ENCODE measurements at places on chromosomes 7 and 10.

- DNase-seq = no peak
Observed at GRCh38 chr7:135285547-135286233, 52.1 kb downstream of the STRA8 start.

GRCh38 chr7:123941391-123942180 is 16.5 kb downstream of the SPAM1 start:
- DNase-seq = no peak

- no peak for DNase-seq
Observed at GRCh38 chr7:149806726-149807125, 31.4 kb upstream of the ZNF862 start.

DNA sequence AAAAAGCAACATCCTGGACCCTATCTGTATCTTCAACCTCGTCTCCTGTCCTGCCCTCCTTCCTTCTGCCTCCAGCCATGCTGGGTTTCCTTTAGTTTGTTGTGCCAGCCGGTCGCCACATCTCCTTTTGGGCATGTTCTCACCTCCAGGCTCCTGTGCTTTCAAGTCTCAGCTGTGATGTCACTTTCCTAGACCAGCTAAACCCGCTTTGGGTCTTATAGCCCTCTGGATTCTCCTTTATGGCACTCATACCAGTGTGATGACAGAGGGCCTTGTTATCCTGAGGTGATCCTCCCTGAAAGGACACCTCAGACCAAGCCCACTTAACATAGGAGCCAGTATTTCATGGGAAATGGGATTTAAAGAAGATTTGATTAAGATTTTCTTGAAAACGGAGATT is 108.6 kb downstream of the EMX2 start:
- no peak for DNase-seq

DNA sequence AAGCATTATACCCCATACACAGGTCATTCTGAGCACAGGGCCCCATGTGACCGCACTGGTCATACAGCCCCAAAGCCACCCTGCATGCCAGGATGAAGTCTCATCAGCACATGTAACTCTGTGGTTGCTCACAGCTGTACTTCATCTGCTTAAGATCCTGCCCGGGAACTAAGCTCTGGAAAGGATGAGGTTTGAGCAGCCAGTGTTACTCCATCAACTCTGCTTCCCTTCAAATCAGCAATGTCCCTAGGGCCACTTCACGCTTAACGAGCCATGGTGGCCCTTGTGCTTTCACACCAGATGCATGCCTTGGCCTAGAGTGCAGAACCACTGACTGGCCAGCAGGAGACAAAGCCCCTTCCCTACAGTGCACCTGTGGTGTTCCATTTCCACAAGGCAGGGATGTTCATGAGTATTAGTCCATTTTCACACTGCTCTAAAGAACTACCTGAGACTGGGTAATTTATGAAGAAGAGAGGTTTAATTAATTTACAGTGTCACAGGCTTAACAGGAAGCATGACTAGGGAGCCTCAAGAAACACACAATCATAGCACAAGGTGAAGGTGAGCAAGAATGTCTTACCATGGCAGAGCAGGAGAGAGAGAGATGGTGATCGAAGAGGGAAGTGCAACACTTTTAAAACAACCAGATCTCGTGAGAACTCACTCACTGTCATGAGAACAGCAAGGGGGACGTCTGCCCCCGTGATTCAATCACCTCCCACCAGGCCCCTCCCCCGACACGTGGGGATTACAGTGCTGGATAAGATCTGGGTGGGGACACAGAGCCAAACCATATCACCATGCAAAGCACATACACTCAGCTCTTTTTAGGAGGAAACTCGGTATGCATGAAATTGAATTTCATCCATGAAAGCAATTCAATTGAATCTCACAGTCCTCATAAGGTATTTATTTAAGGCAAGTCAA is 149.0 kb upstream of the CDCA7L start:
- no peak for DNase-seq
